ENCODE measurements at places on chromosomes 2 and 18.

DNA sequence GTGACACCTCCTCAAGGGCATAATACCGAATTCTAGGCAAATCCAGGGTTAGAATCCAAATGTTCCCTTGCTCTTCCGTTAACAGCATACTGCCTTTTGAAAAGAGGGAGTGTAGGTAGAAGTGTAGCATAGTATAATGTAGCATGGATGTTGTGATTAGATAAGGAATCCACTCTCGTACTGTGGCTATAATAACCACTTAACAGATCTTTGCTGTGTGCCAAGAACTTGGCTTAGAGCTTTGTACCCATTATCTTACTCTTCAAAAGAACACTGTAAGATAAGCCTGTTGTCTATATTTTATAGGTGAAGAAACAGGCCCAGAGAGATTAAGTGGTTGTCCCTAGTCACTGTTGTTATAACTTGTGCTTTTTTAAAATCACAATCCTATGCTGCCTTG, 24.2 kb downstream of the WDR75 start:
- no peaks in the 10 kb centered on the region for H3K27me3 ChIP-seq
- H3K4me3 ChIP-seq = no peak overlapping the region
- H3K27ac ChIP-seq = no peak overlapping the region
- no peaks in the 10 kb centered on the region for H3K4me1 ChIP-seq

GRCh38 chr18:63132819-63133200, 186.8 kb downstream of the BCL2 start:
- no peak overlapping the region for H3K4me3 ChIP-seq
- no peak for DNase-seq
- H3K4me1 ChIP-seq = peaks cover 22% of the 10 kb centered on the region

- no peak overlapping the region for H3K4me3 ChIP-seq
- DNase-seq = no peak
- H3K36me3 ChIP-seq = no peaks in the 10 kb centered on the region
- peaks cover 17% of the 10 kb centered on the region for H3K4me1 ChIP-seq
These were observed 42.8 kb upstream of the TTC39C start for GRCh38 chr18:23971666-23972230.

GRCh38 chr18:40215979-40216378, 1739.1 kb upstream of the PIK3C3 start:
- H3K27me3 ChIP-seq = peaks cover 2% of the 10 kb centered on the region
- no peak overlapping the region for H3K4me3 ChIP-seq
- no peaks in the 10 kb centered on the region for H3K36me3 ChIP-seq
- no peak for DNase-seq
- H3K27ac ChIP-seq = no peak overlapping the region
- H3K4me1 ChIP-seq = no peaks in the 10 kb centered on the region

DNA sequence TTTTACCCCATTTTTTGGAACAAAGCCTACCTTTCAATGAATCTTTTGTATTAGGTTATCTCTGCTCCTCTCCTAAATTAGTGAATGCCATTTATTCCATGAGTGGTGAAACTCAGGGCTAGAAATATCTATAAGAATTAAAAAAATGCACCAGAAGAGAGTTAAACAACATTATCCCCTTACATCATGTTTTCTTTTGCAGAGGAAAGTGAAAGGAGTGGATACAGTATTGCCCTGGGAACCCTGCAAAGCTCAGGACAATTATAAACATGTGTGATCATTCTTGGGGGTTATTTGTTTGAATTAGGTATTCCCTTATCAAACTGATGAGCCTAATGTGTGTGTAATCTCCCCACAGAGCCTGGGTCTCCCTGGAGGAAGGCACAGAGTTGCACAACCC, 559.2 kb downstream of the RNF144A start:
- no peaks in the 10 kb centered on the region for H3K36me3 ChIP-seq
- no peak overlapping the region for H3K27ac ChIP-seq
- H3K27me3 ChIP-seq = no peaks in the 10 kb centered on the region
- H3K4me3 ChIP-seq = no peak overlapping the region

DNA sequence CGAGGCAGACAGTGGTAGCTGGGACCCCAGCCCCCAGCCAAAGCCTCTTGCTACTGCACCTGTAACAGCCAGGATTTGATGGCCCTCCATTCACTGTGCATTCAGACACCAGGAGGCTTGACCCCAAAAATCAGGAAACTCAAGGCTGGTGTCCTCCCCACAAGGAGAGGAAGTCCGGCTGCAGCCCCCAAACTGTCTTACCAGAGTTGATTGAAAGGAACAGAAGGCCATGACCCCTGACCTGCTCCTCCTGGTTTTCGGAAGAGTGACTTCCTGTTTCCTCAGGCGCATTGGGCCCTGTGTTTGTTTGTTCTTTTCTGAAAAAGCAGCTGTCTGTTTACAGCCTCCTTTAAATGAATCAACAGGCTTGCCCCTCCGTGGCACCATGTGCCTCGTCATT, 111.6 kb downstream of the RNF144A start:
- H3K27ac ChIP-seq = peak overlapping the region; percentile 93
- peaks cover 21% of the 10 kb centered on the region for H3K27me3 ChIP-seq
- peaks cover 60% of the 10 kb centered on the region for H3K4me1 ChIP-seq
- H3K4me3 ChIP-seq = peak overlapping the region; percentile 62

DNA sequence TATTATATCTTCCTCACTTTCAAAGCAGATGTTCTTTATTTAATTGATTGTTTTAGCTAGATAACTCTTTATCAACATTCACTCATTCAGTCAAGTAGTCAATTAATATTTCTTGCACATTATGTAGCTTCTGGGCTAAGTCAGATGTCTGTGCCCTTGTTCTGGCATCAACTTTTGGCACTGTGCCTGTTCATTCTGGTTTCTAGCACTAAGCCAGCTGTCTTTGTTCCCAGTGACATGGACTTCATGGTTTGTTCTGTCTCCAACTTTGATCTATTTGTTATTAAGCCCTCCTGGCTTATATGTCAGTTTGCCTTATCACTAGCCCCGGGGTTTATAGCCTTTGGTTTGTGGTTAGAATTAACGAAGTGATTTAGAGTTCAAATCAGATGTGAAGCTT, 247.9 kb upstream of the SYT4 start:
- no peak for DNase-seq
- H3K27me3 ChIP-seq = peaks cover 3% of the 10 kb centered on the region
- no peaks in the 10 kb centered on the region for H3K36me3 ChIP-seq
- no peak overlapping the region for H3K27ac ChIP-seq
- H3K4me1 ChIP-seq = no peaks in the 10 kb centered on the region

- H3K36me3 ChIP-seq = no peaks in the 10 kb centered on the region
- H3K4me1 ChIP-seq = peaks cover 3% of the 10 kb centered on the region
These were observed 347.1 kb downstream of the TNS1 start for GRCh38 chr2:217655651-217656050.

DNA sequence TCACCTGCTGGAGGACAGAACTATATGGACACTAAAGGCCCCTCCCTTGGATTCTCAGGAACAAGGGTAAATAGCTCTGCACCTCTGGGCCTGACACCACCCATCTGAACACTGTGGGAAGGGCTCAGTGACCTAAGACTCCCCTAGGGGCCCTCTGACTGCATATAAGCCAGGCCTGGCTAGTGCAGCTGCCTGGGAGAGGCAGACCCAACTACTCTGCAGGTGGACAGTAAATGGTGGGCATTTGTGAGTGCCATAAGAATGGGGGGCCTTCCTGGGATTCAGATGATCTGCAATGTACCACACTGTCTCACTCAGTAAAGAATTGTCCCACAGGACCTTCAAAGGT, 11.2 kb upstream of the WIPF1 start:
- H3K4me1 ChIP-seq = peaks cover 28% of the 10 kb centered on the region
- no peak for DNase-seq
- H3K27ac ChIP-seq = no peak overlapping the region
- H3K27me3 ChIP-seq = peaks cover 10% of the 10 kb centered on the region

DNA sequence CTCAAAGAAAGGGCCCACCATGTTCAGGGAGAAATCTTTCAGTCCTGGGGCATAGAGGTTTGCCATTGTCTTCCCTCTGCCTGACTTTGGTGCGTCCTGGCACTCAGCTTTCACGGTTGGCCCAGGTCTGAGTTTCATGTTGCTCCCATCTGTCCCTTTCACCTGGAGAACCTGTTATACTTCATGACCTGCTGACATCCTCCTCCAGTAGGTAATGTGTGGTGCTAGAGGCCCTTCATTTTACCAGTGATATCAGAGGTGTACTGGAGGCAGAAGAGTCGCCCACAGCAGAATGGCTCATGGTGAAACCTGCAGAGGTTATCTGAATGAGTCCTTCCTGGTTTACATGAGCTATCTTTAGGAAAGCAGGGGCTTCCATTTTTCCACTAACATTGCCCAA, 128.8 kb upstream of the DLX2 start:
- H3K27me3 ChIP-seq = peaks cover 9% of the 10 kb centered on the region
- H3K4me1 ChIP-seq = peaks cover 22% of the 10 kb centered on the region
- no peak overlapping the region for H3K27ac ChIP-seq
- H3K4me3 ChIP-seq = no peak overlapping the region
- no peak for DNase-seq
- peaks cover 7% of the 10 kb centered on the region for H3K36me3 ChIP-seq

DNA sequence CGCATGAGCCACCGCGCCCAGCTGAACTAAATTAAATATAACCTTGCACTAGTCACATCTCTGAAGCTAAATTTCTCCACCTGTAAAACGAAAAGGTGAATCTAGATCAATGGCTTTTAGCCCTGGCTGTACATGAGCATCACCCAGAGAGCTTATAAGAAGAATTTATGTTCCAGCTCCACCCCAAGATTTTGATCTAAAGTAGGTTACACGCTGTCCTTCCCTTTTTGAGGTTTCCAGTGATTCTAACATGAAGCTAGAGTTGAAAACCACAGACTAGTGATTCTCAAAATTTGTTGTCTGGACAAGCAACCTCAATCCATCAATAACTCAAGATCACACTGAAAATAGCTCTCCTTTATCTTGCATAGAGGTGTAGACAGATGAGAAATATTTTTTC, 208.8 kb upstream of the CRIM1 start:
- H3K4me1 ChIP-seq = no peaks in the 10 kb centered on the region
- no peak overlapping the region for H3K27ac ChIP-seq
- H3K4me3 ChIP-seq = no peak overlapping the region
- H3K36me3 ChIP-seq = no peaks in the 10 kb centered on the region
- no peak for DNase-seq
- peaks cover 2% of the 10 kb centered on the region for H3K27me3 ChIP-seq

- no peaks in the 10 kb centered on the region for H3K36me3 ChIP-seq
- H3K4me1 ChIP-seq = no peaks in the 10 kb centered on the region
- DNase-seq = no peak
- peaks cover 1% of the 10 kb centered on the region for H3K27me3 ChIP-seq
- no peak overlapping the region for H3K4me3 ChIP-seq
These were observed 156.1 kb upstream of the VRK2 start for GRCh38 chr2:57890464-57890863.

DNA sequence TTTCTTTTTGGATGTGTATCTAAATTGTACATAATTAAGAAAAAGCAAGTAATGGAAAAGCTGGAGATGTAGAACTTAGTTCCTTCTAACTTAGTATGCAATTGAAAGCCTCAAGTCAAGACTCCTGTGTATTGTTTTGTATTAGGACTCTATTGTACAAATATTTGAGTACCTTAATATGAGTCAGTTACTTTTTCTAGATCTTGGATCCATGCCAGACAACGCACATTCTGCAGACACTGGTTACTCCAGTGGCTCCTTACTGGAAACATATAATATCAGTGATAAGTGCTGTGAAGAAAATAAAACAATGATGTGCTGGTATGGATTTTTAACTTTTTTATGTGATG, 1.5 kb downstream of the SLC39A10 start:
- peak overlapping the region; percentile 95 for H3K4me3 ChIP-seq
- no peak overlapping the region for H3K27ac ChIP-seq
- peaks cover 9% of the 10 kb centered on the region for H3K27me3 ChIP-seq
- DNase-seq = no peak

- H3K4me3 ChIP-seq = no peak overlapping the region
- no peak overlapping the region for H3K27ac ChIP-seq
- DNase-seq = no peak
- H3K36me3 ChIP-seq = no peaks in the 10 kb centered on the region
These were observed 431.2 kb downstream of the LRP1B start for GRCh38 chr2:141699573-141699972.

DNA sequence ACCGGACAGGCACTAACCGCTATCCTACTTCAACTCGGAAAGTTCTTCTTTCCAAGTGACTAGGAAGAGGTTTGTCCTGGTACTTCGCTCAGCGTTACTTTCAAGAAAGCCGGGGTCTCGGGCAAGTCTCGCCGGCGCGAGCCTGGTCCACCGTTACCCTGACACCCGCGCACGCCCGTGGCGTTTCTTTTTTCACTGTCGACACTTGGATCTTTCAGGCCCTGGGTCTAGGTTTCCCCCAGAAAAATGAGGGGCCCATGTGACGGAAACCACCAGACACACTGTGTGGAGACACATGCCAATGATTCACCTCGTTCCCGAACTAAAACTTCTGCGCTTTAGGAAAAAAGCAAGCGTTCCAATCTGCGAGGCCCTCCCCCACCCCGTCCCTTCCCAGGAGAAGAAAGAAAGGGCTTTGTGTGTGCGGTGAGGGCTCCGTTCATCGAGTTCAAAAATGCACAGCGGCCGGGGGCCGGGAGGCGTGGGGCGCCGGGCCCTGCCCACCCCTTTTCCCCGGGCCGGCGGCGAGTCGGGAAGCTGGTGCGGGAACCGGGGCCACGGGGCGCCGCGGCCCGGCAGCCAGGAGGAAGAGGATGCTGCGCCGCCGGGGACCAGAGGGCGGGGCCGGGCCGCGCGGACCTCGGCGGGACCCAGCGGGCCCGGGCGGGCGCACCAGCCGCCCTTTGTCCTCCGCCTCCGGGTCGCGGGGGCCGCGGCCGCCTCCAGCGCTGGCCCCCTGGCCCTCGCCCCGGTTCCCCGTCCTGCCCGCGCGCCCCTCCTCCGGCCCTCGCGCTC, 2.6 kb downstream of the ZNF521 start:
- peaks cover 12% of the 10 kb centered on the region for H3K27me3 ChIP-seq
- H3K4me3 ChIP-seq = peak overlapping the region; percentile 98
- peak overlapping the region; percentile 91 for H3K27ac ChIP-seq

DNA sequence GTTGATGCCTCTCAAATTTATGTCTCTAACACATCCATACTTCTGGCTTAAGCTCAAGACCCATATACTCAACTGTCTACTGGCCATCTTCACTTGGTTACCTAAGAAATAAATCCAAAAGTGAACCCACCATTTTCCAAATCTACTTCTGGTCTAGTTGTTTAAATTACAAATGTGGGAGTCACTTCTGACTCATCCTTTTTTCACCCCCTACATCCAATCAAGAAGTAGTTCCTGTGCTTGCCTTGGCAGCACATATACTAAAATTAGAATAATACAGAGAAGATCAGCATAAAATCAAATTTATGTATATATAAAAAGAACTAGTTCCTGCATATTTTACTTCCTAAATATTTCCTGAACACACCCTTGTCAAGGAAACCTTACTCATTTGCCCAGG, 53.6 kb downstream of the STRN start:
- no peak overlapping the region for H3K4me3 ChIP-seq
- DNase-seq = no peak
